GM10248 (cell line): ENCODE measurements at places on chromosomes 3 and 15.

DNA sequence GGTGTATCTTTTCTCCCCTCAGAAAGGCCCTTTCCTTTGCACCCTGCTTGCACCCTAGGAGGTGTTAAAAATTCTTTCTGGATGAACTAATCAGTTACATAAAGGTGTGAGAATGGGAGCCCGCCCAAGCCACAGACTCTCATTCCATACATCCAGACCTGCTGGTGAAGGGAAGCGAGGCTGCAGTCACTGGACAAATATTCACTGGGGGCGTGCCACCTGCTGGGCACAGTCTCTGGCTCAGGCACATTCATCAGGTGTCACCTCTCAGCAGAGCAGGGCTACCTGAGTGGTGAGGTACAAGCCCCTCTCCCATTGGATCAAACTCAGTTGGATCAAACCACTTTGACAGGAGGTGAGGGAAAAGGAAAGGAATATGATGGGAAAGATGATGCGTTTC lies 52.0 kb downstream of the NTRK3 start:
- no peak for DNase-seq

- no peak for DNase-seq
These were observed 1001.9 kb downstream of the ROBO1 start for GRCh38 chr3:78765671-78766485.

DNA sequence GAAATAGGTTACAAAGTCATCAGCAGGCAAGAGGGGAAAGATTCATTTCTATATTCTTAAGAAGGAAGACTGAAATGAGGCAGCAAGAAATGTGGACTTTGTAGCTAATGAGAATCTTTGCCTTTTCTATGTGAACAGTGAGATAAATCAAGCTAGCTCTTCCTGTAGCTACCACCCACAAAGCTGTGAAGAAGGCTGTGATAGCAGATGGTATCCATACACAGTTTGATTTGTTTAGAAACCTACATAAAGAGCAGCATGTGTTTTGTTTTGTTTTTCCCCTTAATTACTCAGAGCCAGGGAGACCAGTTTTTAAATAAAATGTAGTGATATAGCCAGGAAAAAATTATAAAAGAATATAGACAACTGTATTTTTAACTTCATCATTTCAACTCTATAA lies 45.5 kb downstream of the TEX9 start:
- no peak for DNase-seq

DNA sequence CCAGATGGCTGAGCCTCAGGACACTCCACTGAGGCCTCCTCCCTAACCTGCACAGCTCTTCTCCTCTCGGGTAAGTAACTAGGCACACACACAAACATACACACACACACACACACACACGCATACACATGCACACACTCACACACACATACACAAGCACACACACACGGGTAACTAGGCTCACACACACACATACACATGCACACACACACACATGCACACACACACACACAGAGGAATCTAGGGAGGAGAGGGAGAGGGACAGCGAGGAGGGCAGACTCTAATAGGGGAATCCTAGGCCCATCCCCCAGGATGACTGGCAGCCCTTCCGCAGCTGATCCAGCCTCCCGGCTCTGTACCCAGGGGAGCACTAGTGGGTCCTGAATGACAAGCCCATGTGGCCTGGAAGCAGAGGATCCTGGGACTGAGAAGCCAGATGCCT lies 177.4 kb upstream of the LINGO1 start:
- DNase-seq, result no peak

- DNase-seq, result no peak
These were observed 84.3 kb downstream of the ATP1B3 start for GRCh38 chr3:141960731-141961130.
